A549 treated with RU486 at 1 μM for 4 hours (cell line): ENCODE measurements at places on chromosomes 13 and 19. TPM values are rescaled to one million over a fixed set of nuclear protein-coding genes. Genes with fewer than 3 reads are reported as not detected.

Gene SWSAP1
- 1.7 to 3.4 TPM (median 2.2 TPM) in 5 replicates for total RNA-seq

Gene COL5A3
- 3.5 to 5.4 TPM (median 3.6 TPM) in 5 replicates for total RNA-seq

Gene DNAAF3
- total RNA-seq = 5.2 to 8.6 TPM (median 7.0 TPM) in 5 replicates

Gene FCER2
- not detected in 5 replicates for total RNA-seq

Gene ZNF846
- total RNA-seq = 0.61 to 1.7 TPM (median 1.2 TPM) in 5 replicates

Gene ZNF730
- total RNA-seq = not detected in 5 replicates

Gene TRPC4
- 0.03 to 0.25 TPM (median 0.12 TPM) in 4 of 5 replicates, not detected in the other for total RNA-seq
